ENCODE measurements at places on chromosomes 13 and 19.
A peak's percentile ranks its signal among the peaks of the same experiment; 100 is the strongest.

- DNase-seq: no peak
These were observed 93.9 kb downstream of the LIG4 start for GRCh38 chr13:108121406-108121805.

DNA sequence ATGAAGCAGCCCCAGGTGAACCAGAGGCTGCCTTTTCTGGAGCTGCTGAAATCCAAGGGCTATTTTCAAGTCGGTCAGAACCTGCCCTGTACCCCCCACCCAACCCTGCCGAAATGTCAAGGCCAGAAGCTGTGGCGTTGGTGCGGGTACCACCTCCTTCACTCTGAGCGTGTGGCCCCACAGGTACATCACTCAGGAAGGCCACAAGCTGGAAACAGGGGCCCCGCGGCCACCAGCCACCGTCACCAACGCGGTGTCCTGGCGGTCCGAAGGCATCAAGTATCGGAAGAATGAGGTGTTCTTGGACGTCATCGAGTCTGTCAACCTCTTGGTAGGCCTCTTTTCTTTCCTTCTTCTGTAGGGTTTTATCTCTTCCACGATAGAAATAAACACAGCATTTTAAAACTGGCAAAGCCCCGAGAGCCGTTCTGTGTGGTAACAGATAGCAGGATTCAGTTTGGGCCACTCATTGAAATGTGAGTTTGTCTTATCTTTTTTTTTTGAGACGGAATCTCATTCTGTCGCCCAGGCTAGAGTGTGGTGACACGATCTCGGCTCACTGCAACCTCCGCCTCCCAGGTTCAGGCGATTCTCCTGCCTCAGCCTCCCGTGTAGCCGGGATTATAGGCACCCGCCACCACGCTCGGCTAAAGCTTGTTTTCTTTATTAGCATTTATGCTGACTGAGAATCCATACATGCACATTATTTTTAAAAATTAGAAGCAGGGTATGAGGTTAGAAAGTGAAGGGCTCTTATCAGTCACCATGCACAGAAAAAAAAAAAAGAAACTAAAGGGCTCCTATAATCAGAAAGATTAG, 11.3 kb downstream of the AP1M1 start:
- DNase-seq: no peak

DNA sequence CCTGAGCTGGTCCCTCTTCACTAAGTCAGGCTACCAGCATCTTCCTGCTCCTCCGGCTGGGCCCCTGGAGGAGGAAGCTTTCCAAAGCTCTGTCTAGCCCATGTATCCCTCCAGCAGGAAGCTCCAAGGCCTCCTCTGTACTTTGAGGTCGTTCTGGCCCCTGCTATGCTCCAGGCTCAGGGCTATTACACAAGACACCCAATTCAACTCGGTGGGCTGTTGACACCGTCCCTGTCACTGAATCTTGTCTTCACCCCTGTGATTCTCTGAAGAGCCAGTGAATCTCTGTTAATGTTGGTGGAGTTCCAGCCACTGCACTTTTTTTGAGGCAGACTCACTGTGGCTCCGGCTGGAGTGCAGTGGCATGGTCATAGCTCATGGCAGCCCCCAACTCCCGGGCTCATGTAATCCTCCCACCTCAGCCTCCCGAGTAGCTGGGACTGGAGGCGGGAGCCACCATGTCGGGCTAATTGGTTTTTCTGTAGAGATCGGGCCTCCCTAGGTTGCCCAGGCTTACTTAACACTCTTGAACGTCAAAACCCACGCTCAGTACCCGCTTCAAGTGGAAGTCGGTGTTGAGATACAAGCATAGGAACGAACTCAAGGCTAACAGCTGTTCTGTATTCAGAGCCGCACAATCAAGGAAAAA, 512 bp upstream of the REX1BD start:
- DNase-seq: no peak

- DNase-seq: no peak
These were observed 314.3 kb upstream of the ARGLU1 start for GRCh38 chr13:106882246-106882645.

DNA sequence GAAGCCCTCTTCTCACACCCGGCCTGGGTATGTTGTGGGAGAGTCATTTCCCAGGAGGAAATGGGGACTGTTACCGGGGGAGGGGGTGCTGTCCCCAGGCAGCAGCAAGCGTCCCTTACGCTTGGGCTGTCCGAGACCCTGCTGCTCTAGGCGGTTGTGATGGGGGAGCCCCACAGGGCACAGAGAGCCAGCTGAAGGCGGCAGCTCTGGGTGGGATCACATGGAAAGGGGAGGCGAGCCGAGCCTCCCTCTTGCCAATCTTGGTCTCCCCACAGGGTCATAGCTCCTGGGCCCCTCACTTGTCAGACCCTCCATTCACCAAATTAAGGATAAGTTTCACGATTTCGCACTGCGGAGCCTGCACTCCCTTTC, 22.0 kb downstream of the EPN1 start:
- no peak for DNase-seq

GRCh38 chr13:98112456-98112855, 30.4 kb upstream of the FARP1 start:
- no peak for DNase-seq

DNA sequence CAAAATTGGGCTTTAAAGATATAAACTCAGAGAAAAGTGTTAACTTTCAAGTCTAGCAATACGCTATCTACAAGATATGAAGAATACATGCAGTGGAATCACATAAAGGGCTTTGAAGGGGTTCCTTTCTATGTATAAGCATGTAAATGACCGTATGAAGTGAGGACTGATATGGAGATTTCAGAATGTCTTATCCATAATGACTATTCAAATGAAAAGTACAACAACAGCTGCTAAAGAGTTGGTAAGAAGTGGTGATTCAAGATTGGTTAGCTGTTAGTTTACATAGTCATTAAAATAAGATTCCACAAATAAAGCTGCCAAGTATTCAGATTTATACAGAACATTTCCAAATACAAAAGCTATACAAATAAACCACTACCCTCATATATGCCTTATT, 153.4 kb upstream of the STARD13 start:
- no peak for DNase-seq

- no peak for DNase-seq
These were observed 56.5 kb downstream of the CDK8 start for GRCh38 chr13:26310470-26310869.

GRCh38 chr13:104315606-104316005, 1249.4 kb upstream of the SLC10A2 start:
- no peak for DNase-seq

DNA sequence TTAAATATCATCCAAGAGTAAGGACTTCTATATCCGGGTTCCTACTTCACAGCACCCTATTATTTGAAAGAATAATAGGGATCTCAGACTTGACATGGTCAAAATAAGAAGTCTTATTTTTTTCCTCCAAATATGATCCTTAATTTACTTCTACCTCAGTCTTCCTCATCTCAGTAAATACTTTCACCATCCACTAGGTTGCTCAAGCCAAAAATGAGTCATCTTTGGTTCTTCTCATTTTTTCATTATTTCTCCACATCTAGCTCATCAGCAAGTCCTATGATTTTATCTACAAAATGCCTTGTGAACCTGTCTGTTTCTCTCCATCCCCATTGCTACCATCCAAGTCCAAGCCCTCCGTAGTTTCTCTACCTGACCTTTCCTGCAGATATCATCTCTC, 121.9 kb upstream of the GJB6 start:
- DNase-seq: no peak

- DNase-seq: no peak
These were observed 31.6 kb upstream of the KATNAL1 start for GRCh38 chr13:30338952-30339351.

DNA sequence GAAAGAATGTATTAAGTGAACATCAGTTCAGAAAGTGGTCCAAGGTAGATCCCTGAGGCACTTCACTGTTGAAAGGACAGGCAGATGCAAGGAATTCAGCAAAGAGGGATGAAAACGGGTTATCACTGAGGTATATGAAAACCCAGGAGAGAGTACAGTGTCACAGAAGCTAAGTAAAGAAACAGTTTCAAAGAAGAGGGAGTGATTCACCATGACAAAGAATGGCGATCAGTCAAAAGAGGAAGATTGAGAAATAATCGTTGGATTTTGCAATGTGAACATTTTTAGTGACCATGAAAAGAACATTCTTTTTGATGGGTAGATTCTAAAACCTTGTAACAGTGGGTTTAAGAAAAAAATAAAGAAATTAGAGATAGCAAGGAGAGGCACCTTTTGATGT, 99.3 kb downstream of the EPSTI1 start:
- DNase-seq: no peak

GRCh38 chr13:66329988-66330451, 900.1 kb downstream of the PCDH9 start:
- peak; percentile 17 for DNase-seq

- no peak for DNase-seq
These were observed 9.8 kb downstream of the TSHZ3 start for GRCh38 chr19:31339411-31339810.

- no peak for DNase-seq
These were observed 824.7 kb upstream of the SLITRK5 start for GRCh38 chr13:86846501-86846900.

DNA sequence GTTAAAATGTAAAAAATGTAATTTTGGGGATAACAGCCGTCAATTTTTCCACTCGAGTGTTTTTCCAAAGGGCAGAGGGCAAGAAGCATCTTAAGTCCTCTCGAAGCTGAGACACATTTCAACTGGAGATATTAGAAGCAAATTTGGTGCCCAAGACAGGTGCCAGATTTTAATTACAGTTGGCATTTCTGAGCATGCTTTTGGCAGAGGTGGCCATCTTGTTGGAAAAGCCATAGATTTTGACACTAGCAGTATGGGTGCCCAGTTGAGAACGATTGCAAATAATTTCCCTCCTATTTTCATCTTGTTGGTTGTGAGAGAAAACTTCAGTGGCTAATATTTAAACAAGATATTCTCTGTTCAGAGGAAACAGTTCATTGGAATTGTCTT, 146.3 kb downstream of the TM9SF2 start:
- DNase-seq: no peak

- no peak for DNase-seq
These were observed 5.1 kb downstream of the FSTL3 start for GRCh38 chr19:681029-682019.

- no peak for DNase-seq
These were observed 12.8 kb downstream of the MOB3A start for GRCh38 chr19:2083174-2083854.

DNA sequence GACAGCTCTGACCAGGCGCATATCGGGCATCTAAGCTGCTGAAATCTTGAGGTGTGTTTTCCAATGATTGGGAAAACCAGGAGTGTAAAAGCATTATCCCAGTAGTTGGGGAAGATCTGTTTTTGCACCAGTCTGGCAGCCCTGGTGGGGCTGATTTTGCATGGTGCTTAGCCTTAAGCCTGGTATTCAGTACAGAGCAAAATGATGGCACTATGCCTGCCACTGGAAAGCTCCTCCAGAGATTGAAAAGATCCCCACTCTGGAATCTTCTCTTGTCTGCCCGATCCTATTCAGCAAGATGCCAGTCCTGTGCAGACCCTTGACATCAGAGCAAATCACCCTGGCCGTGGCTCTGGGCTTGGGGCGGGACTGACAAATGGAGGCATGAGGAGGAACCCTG, 44.7 kb upstream of the SIAH3 start:
- no peak for DNase-seq

GRCh38 chr13:101545521-101545920, 93.0 kb downstream of the ITGBL1 start:
- DNase-seq: no peak

GRCh38 chr19:19470579-19470978, 44.8 kb downstream of the TSSK6 start:
- DNase-seq: no peak

DNA sequence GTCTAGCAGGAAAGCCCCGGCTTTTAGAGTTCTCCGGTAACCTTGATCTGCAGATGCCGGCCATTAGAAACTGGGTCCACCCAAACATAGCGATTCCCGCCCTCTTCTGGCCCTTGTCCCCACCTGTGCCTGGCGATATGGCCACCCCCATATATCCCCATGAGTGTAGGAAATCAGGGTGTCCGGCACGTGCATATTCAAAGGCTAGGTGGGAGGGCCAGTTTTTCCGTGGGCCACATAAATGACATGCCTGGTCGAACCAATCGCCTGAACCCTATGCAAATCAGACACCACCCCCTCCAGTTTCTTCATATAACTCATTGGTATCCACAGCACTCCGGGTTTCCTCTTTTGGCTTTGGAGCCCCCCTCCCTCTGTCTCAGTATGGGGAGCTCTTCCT, 37.4 kb downstream of the ERICH4 start:
- no peak for DNase-seq

DNA sequence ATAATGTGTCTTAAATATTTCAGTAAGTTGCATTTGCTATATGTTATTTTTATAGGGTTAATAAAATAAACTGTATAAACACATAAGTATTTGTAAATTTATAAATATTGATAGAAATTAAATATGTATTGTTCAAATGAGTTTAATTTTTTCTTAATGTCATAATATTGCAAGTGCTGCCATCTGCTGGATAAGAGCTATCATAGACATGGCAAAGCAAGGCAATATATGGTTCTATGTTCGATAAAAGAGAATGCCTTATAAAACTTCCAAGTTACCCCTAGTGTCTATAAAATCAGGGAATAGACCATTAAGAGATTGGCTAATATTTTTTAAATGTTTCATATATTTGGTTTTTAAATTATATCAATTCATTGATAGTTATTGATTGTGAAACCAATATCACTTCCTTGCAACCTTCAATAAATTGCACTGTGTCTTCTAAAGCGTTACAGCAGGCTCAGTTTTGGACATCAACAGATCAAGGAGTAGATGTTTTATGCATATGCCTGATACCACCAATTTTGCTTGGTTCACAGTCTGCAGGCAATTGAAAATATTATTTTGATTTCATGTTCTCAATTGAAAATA, 29.0 kb upstream of the SLITRK6 start:
- DNase-seq: peak; percentile 12

GRCh38 chr13:99548448-99548847, 47.2 kb downstream of the TM9SF2 start:
- DNase-seq: no peak

DNA sequence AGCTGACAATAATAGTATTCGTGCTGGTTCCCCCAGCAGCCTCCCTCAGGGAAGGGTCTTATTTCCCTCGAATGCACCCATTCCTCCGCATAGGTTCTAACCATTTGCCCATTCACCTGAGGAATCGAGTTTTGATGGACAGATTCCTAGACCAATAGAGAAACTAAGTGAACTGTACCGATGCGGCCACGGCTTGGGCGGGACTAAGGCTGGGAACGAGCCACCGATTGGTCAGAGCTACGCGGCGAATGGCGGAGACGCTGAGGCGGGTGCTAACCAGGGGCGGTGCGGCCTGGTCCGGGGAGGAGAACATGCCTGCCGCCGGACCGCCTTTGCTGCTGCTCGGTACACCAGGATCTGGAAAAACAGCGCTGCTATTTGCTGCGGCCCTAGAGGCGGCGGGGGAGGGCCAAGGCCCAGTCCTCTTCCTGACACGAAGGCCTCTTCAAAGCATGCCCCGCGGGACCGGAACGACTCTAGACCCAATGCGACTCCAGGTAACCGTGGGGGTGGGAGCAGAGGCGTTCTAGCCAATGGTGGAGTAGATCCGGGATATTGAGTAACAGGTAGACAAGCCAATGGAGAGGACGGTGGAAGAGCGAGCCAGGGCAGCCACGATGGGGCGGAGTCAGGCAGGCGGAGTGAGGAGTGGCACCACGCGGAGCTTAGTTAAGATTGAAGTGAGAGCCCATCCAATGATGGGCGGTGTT, at the start of gene SWSAP1:
Gene SWSAP1 (plus strand): TSS at position 234 of the 710 bp plus-strand sequence. CDS start 15 bp downstream, at position 249.
- DNase-seq: peak; percentile 100

Data from putamen (tissue), 1 donor.